ENCODE measurements at places on chromosomes 6 and 20. TPM values are rescaled to one million over a fixed set of nuclear protein-coding genes. Genes with fewer than 3 reads are reported as not detected.
A peak's percentile ranks its signal among the peaks of the same experiment; 100 is the strongest.

The BIRC7 gene
- 0.51 TPM for total RNA-seq

GRCh38 chr20:46131396-46131795, 13.3 kb downstream of the CD40 start:
- DNase-seq, result no peak

DNA sequence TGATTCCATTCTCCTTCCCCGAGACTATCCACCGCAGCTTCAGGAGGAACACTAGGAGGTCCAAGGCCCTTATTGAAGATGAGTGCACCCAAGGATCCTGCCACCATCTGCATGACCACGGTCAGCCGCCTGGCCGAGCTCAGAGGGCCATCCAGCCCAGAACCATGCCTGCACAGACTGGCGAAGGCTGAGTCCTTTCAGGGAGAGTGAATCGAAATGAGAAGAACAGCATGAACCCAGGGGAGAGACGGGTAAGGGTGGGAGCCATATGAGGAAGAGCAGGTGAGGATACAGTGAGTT, 26.3 kb downstream of the SERPINB6 start:
- no peak for DNase-seq

The JAG1 gene
- total RNA-seq, result 62.5 TPM

GRCh38 chr6:160348223-160349019, at the start of gene SLC22A3:
SLC22A3 (plus strand) TSS chr6:160348378; CDS start chr6:160348420, 42 bp downstream.
- peak; percentile 29 for DNase-seq

The FAM83D gene
- total RNA-seq, result 73.0 TPM

DNA sequence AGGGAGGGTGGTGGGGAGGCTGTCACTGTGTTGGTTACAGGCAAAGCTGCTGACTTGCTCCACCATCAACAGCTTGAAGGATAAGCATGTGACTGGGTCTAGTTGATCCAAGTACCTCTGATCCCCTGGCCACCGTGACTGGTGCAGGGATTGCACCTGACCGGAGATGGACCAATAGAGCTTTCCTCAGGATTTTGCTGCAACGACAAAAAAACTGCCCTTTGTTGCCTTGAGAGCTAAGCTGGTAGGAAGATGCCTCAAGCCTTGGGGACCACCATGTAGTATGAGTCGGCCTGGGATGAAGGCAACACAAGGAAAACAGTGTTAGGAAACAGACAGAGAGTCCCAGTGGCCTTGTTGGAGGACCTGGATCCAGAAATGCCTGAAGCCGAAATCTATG, 1.8 kb downstream of the OCSTAMP start:
- no peak for DNase-seq
